T-cell (primary cell): ENCODE measurements at places on chromosomes 7 and 10.

GRCh38 chr10:7722927-7723529 lies 19.9 kb downstream of the ITIH2 start:
- DNase-seq, result no peak

DNA sequence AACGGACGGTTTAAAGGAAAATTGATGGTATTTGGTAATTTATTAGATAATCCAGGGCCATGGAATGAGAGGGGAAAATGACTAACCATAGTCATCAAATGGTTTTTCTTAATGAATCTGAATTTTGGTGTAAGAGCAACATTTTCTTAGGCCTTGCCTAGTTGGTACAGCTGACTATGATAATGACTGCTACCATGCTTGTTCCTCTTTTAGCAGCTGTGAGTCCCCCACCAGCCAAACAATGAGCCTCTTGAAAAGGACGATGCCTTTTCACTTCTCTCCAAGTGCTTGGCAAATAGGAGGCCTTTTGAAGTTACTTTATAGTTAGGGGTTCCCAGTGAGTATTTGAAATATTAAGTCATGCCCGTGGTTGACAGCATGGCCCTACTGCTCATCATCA lies 53.0 kb downstream of the TRUB1 start:
- no peak for DNase-seq

GRCh38 chr10:24128066-24128730 lies 80.7 kb upstream of the KIAA1217 start:
- no peak for DNase-seq

GRCh38 chr7:86773309-86773708 lies 129.6 kb downstream of the GRM3 start:
- no peak for DNase-seq

GRCh38 chr10:58373442-58373827 lies 11.8 kb upstream of the TFAM start:
- no peak for DNase-seq

- DNase-seq, result no peak
Measured at GRCh38 chr10:57962839-57963238, 304.9 kb downstream of the IPMK start.

GRCh38 chr7:130346177-130346905 lies 1.7 kb downstream of the CPA5 start:
- DNase-seq, result no peak

DNA sequence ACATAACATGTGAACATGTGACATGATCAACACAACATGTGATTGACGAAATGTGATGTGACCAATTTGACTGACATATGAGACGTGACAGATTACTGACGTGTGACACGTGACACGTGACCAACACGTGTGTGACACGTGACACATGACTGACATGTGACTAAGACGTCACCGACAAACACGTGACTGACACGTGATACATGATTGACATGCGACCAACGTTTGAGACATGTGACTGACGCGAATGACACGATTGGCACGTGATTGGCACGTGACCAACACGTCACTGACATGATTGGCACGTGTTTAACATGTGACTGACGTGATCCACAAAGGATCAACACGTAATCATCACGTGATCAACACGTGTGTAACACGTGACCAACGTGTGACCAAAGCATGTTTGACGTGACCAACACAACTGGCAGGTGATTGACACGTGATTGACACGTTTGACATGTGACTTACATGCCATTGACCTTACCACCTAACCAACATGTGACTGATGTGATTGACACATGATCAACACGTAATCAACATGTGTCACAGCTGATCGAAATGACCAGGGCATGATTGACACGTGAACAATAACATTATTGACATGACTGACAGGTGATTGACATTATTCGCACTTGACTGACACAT lies 23.7 kb downstream of the CRPPA start:
- no peak for DNase-seq

DNA sequence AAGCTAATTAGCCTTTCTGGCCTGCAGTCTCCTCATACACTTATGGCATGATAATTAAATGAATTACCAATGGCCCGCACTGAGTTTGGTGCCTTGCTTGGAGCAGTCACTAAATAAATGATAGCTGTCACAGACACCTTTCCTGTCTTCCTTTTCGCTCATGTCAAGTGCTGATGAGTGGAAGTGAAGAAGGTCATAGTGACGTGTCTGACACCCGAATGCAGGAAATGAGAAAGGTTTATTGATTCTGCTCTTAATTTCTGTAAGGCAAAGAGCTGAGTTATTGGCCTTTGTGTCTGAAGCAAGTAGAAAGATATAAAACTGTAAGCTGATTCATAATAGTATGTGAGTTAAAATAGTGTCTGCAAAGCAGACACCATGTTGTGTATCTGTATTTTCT lies 13.2 kb upstream of the ESYT2 start:
- no peak for DNase-seq

DNA sequence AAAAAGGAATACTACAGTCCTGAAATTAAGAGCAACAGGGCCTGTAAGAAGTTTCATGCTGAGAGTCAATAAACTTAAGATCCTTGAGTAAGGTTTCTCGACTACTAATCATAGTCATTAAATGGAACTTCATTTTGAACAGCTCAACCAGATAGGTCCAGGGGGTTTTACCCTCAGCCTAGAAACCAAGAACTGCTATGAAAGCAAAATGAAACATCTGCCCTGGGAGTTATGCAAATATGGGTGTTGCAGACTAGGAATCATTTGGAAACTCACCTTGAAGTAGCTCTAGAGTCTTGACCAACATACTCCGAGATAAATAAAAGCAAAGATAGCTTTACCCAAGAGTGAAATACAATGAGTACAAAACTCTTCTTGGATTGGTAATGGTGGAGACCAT lies 128.0 kb downstream of the HGF start:
- DNase-seq, result no peak

GRCh38 chr7:17369691-17370426 lies 71.4 kb downstream of the AHR start:
- DNase-seq, result no peak

DNA sequence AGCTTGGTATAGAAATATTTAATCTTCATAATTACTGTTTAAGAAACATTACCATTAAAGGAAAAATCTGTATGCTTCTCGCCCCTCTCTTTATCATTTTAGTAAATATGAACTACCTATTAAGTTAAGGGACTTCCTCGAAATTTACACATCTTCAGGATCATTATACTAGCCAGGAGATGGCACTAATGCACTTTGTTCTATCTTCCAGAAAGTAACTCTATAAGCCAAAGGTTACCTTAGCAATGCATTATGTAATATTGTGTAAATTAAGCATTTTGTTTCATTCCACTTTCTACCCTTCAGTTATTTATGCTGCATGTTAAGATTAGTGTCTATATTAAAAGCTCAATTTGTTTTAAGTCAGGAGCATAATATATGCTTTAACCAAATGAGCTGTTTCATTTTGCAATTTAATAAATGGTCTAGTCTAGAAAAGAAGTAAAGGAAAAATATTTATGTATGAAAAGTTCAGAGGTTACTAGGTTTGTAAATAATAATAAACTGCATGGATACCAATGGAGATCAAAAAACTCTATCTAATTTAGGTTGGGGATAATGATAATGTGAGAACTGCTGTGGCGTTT lies 128.5 kb downstream of the ANKRD7 start:
- no peak for DNase-seq

- no peak for DNase-seq
Measured at GRCh38 chr7:135536150-135536549, 21.6 kb upstream of the NUP205 start.

DNA sequence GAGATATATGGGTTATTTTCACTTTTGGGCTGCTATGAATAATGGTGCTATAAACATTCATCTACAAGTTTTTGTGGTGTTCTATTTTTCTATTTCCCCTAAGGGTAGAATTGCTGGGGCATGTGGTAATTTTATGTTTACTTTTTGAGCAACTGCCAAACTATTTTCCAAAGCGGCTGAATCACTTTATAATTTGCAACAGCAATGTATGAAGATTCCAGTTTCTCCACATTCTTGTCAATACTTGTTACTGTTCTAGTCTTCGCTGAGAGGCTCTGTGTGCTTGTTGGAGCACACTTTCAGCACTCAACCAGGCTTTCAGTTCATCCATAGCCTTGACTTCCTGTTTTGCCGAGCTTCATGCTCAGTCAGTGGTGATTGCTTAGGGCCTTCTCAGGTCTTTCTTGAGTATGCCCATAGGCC lies 39.0 kb downstream of the ADK start:
- DNase-seq, result no peak

DNA sequence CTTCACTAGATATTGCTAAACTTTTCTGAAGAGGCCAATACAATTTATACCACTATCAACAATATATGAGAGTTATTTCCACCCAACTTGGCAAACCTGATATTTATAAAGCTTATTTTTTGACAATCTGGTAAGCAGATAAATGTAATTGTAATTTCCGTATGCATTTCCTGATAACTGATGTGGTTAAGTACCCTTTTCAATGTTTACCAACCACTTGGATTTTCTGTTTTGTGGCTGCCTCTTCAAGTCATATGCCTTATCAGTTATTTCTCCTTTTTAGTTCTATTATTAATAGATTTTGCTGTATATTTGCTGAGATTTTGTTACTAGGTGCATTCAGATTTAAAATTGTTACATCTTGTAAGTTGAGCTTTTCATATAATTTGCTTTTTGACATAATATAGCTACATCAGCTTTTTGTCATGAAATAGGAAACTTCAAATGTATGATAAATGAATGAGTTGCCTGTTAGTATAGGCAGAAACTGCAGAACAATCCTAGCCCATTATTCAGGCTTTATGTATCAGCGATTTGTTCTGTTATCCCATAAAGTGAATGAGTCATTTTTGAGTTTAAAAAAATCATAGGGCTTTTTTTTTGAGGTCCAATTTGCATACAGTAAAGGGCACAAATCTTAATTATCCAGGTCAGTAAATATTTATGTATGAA lies 11.5 kb downstream of the SGPL1 start:
- no peak for DNase-seq

DNA sequence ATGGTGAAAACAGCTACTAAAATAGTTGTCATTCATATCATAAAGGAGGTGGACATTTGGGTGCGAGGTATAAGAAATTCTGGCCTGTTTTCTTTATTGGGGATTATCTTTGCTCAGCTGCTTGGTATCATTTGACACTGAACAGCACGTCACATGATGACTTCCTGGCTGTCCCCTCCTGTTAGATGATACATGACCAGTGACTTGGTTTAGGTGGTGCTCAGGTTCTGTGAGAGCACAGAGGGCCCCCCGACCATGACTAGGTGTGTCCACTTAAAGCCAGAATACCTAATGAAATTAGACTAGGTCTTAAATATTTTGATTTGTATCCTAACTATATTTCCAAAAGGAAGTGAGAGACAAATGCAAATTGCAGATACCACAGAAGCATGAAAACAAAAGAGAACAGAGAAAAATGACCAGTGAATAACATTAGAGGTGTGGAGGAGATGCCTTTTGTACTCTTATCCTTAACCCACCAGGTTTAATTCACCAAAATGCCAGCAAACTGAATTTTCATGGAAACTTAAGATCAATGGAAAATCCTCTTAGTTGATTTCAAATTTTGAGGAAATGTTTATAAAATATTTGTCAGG lies 50.6 kb upstream of the GJD4 start:
- no peak for DNase-seq

DNA sequence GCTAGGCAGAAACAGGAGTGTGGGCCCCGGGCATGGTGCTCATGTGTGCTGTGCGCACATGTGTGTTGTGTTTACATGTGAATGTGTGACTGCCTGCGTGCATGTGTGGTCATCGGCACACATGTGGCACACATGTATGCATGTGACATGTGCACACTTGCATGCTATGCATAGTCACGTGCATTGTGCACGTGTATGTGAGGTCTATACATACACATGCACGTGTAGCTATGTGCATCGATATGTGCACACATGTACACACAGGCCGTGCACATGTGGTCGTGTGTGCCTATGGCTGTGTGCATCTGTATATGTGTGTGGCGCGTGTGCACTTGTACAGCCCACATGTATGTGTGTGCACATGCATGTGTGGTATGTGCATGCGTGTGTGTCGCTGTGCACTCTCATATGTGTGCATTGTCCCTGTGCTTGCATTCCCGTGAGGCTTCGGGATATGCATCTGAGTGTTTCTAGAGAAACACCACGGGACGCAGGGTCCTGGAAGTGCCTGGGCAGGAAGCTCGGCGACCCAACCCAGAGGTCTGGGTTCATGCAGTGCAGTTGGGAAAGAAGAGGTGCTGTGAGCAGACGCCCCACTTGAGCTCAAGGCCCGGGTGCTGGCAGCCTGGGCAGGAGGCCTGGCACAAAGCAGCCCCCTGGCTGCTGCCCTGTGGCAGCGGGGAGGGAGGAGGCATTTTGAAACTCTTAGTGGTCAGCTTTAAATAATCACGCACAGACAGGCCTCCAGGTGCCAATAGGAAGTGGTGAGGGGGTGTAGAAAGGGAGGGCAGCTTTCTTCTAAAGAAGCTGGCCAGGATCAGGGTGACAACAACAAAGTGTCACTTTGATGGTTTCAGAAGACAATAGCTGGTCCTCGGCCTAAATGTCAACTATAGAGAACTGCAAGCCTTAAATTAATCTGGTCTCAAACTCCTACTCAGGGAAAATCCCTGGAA lies 410.0 kb upstream of the MGMT start:
- DNase-seq, result no peak

- DNase-seq, result no peak
Measured at GRCh38 chr10:97031459-97031858, 154.3 kb downstream of the SLIT1 start.

GRCh38 chr10:103584216-103585010 lies 90.9 kb downstream of the NEURL1 start:
- DNase-seq, result peak; percentile 82

- DNase-seq, result no peak
Measured at GRCh38 chr10:15314482-15315045, 56.5 kb downstream of the FAM171A1 start.

DNA sequence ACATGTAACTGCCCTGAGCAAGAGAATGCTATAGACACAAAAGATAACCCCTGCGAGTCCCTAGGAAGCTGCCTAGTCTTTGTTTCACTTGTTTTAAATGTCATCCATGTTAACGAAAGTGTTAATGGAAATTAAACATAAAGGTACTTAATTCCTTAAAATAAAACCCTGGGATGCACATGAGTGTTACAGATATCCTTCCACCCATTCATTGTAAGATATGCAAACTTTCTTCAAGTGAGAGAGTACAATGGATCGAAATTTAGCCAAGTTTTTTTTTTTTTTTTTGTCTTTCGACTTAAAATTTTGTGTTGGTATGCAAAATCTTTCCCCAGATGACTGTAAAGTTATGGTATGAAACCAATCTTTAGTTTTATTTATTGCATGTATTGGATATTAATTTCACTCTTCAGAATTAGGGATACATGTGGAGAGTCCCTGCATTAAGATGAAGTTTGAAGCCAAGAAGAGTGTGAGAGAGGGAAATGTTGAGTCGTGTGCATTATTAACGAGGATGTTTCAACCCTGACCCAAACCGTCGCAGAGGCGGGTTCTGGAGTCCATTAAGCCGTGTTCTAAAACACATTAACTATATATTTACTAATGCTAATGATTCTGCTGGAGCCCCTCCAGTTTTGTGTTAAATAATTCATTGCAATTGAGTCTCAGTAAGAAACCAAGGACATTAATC lies 1.6 kb downstream of the CDK14 start:
- no peak for DNase-seq

GRCh38 chr7:38280000-38280399 lies 6.6 kb upstream of the TARP start:
- no peak for DNase-seq

GRCh38 chr10:77371848-77372799 lies 265.5 kb downstream of the KCNMA1 start:
- no peak for DNase-seq

GRCh38 chr10:113028456-113029440 lies 78.7 kb downstream of the TCF7L2 start:
- no peak for DNase-seq

- no peak for DNase-seq
Measured at GRCh38 chr10:69049566-69049961, 38.3 kb upstream of the SRGN start.
